ENCODE measurements at places on chromosomes 13 and 19.

- DNase-seq = no peak
Measured at GRCh38 chr13:77896536-77896935, 22.1 kb downstream of the EDNRB start.

- peak; percentile 63 for DNase-seq
Measured at GRCh38 chr19:2253106-2254063, 2.8 kb downstream of the JSRP1 start.

GRCh38 chr13:51262501-51263211, 40.5 kb downstream of the FAM124A start:
- DNase-seq = no peak

- DNase-seq = no peak
Measured at GRCh38 chr19:29671393-29672160, 6.3 kb downstream of the PLEKHF1 start.

- DNase-seq = no peak
Measured at GRCh38 chr13:44234566-44234965, 139.1 kb upstream of the SERP2 start.

GRCh38 chr13:80376554-80376953, 35.6 kb upstream of the SPRY2 start:
- no peak for DNase-seq
